Activated naive CD4-positive, alpha-beta T cell treated with anti-CD3 and anti-CD28 coated beads, Interleukin-2, amount 50 U/mL, for 16 hours (primary cell): ENCODE measurements at places on chromosomes 2 and 18.

DNA sequence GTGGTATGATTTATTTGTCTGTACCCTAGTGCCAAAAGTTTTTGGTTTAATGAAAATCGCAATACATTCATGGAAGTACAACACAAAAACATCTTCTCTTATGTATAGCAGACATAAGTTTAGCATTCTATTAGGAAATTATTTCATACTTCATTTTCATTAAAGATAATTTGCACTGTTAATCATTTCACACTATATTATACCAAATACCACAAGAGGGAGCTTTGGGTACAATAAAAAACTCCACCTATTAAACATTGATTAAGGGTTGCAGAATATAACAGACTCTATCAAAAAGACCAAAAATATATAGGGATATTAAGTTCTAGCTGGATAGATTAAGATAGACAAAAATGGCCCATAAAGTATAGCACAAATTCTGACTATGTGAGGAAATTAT, 79.0 kb downstream of the SLC66A3 start:
- no peak for DNase-seq

GRCh38 chr2:216490061-216490460, 8.6 kb upstream of the RPL37A start:
- DNase-seq = no peak

GRCh38 chr2:83887757-83888156, 571.3 kb downstream of the SUCLG1 start:
- DNase-seq = no peak

GRCh38 chr2:7899923-7900322, 781.9 kb upstream of the ID2 start:
- no peak for DNase-seq

- DNase-seq = no peak
These were observed 60.0 kb downstream of the CABLES1 start for GRCh38 chr18:23194997-23195957.

DNA sequence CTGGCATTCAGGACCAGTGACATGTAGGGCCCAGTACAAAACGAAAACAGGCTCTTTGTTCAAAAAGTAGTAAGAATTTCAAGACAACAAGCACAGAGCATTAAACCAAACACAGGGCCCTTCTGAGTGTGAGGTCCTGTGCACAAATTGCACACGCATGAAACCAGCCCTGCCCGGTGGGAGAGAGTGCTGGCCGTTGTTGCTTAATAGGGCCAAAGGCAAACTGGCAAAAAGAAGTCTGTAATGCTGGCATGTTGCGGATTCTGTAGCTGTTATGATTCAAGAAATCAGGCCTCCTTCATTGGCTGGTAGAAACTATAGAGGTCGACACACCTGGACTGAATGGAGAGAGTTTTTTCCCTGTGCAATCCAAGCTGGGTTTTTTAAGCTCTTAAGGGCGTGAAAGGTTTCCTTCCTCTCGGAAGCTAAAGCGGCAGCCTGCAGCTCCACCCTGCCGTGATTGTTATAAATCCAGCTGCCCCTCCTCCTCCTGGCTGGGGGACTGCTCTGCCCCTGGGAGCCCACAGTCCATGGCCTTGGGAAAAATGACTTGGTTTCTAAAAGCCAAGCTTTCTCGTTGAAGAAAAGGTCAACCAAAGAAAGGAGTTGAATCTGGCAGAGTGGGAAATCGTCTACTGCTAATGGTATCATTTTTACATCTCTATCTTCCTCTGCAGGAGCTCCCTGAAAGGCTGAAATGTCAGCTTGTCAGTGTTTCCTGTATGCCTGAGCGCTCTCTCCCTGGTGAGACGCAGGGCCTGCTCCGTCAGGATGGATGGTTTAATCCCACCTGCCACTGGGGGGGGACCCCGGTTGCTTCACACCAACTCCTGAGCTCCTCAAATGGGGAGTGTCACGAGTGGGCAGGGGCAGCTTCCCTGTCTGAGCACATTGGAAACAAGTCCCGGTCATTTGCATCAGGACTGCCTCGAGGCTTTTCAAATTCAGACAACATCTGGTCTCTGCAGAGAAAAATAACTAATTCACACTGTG, 143.6 kb downstream of the ALPK2 start:
- no peak for DNase-seq

DNA sequence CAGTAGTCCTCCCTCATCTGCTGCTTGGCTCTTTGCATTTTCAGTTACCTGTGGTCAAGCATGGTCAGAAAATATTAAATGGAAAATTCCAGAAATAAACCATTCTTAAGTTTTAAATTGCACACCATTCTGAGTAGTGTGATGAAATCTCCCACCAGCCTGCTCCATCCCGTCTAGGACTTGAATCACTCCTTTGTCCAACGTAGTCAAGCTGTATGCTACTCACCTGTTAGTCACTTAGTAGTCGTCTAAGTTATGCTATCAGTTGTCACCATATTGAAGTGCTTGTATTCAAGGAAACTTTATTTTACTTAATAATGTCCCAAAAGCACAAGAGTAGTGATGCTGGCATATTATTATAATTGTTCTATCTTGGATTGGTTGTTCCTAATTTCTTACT, 172.5 kb downstream of the FIGN start:
- no peak for DNase-seq

GRCh38 chr2:173667415-173667814, 297.8 kb downstream of the SP3 start:
- DNase-seq = no peak

- no peak for DNase-seq
These were observed 964 bp downstream of the ZBTB7C start for GRCh38 chr18:48408111-48408726.

GRCh38 chr18:23689616-23690504, 607 bp downstream of the LAMA3 start:
- peak; percentile 22 for DNase-seq

DNA sequence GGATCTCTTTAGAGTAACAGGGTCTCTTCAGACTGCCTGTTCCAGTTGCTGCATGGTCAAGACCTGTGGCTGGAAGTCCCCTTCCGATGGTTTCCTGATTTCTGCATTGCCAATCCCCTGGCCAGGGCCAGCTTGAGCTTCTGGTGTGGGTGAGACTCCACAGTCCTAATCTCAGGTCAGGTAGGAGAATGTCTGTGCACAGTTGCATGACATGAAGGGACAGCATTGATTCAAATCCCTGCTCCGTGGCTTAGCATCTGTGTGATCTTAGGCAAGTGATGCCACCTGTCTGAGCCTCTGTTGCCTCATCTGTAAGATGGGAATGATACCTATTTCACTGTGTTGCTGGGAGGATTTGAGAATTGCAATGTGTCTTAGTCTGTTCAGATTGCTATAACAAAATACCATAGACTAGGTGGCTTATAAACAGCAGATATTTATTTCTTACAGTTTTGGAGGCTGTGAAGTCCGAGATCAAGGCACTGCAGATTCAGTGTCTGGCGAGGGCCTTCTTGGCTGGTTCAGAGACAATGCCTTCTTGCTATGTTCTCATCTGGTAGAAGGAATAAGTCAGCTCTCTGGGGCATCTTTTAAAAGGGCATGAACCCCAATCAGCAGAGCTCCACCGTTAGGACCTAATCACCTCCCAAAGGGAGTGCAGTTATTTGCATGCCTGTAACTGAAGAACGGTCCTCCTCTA, 66.2 kb downstream of the ATOH8 start:
- no peak for DNase-seq

DNA sequence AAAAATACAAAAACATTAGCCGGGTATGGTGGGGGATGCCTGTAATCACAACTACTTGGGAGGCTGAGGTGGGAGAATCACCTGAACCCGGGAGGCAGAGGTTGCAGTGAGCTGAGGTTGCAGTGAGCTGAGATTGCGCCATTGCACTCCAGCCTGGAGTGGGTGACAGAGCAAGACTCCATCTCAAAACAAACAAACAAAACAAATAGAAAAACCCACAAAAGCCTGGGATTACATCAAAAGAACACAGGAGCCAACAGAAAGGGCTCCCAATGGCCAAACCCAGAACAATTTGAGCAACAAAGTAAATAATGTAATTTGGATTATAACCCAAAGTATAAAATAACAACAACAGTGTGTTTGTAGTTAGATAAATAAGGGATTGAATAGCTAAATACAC, 159.8 kb downstream of the UXS1 start:
- no peak for DNase-seq

DNA sequence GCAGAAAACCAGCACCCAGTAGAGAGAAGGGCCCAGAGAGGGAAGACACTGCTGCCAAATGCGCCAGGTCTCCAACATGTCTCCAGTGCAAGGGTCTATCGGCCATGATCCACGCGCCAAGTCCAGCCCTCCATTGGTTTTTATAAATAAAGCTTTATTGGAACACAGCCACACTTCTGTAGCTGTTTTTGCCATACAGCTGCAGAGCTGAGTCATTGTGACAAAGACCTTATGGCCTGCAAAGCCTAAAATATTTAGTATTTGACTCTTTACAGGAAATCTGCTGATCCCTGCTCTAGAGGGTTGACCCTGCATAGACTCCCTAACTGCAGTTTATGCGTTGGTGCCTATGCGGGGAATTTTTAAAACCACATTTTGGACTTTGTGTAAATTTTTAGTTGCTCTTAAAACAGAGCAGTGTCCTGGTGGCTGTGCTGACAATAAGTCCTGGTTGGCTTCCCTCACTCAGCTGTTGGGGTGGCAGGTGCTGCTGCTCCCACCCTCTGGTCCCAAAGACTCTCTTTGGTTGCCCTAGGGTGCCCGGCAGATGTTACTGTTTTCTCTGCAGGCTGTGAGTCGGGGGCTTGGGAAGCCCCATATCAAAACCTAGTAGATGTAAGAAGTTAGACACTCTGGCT, 154.9 kb downstream of the CTIF start:
- DNase-seq = no peak

- no peak for DNase-seq
These were observed 321.5 kb upstream of the NT5C1B start for GRCh38 chr2:18910843-18911242.

- no peak for DNase-seq
These were observed 703.9 kb upstream of the CDH2 start for GRCh38 chr18:28880856-28881255.

DNA sequence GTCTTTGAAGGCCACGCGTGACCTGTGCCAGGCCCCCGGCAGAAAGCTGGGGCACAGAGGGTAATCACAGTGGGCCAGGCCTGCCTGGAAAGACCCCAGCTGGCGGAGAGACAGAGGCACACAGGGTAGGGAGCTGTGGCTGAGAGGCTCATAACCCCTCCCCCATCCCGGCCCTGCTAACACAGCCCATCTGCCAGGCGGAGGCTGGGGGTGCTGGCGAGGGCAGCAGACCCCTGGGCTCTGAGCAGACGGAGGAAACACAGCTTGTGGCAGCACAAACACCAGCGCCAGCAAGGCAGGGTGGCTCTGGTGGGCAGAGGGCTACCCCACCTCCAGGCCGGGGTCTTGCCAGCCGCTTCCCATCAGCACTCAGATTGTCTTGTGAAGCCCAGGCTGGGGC, 19.0 kb downstream of the HS6ST1 start:
- DNase-seq = no peak

GRCh38 chr2:8821276-8822217, 15.9 kb downstream of the KIDINS220 start:
- no peak for DNase-seq

- DNase-seq = no peak
These were observed 114.2 kb downstream of the SPIRE1 start for GRCh38 chr18:12543697-12544096.

GRCh38 chr2:54258166-54258565, 2.1 kb upstream of the TSPYL6 start:
- DNase-seq = no peak

- DNase-seq = no peak
These were observed 553.6 kb downstream of the NRXN1 start for GRCh38 chr2:50478362-50478761.

GRCh38 chr2:215414674-215415073, 21.2 kb downstream of the FN1 start:
- no peak for DNase-seq

DNA sequence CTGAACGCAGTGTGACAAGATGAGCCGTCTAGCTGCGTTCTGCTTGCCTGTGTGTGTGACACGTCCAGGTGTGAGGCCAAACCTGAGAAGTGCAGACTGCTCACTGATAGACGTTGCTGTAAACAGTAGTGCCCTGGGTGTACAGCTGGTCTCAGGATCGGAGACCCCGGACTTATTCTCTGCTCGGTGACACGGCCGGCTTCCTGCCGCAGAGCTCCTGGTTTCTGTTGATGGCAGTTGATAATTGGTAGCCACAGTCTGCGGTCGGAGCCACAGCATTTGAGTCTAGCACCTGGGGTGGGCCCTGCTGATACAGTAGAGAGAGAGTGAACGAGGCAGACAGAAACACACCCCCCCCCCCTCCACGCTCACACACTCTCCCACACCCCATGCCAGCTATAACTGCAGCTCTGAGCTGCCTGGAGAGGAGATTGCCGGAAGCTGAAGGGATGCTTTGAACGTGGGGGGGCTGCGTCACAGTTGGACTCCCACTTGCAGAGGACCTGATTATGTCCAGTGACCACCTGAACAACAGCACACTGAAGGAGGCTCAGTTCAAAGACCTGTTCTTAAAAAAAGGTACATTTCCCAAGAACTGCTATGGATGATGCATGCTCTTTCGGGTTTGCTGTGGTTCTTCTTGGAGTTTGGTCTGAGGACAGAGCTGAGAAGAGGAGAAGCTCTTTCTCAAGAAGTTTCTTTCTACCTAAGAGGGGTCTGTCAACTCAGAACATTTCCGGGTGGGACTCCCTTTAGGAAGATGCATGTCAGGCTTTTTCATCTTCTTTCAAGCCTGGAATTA, 114.0 kb downstream of the FAM210A start:
- peak; percentile 53 for DNase-seq

DNA sequence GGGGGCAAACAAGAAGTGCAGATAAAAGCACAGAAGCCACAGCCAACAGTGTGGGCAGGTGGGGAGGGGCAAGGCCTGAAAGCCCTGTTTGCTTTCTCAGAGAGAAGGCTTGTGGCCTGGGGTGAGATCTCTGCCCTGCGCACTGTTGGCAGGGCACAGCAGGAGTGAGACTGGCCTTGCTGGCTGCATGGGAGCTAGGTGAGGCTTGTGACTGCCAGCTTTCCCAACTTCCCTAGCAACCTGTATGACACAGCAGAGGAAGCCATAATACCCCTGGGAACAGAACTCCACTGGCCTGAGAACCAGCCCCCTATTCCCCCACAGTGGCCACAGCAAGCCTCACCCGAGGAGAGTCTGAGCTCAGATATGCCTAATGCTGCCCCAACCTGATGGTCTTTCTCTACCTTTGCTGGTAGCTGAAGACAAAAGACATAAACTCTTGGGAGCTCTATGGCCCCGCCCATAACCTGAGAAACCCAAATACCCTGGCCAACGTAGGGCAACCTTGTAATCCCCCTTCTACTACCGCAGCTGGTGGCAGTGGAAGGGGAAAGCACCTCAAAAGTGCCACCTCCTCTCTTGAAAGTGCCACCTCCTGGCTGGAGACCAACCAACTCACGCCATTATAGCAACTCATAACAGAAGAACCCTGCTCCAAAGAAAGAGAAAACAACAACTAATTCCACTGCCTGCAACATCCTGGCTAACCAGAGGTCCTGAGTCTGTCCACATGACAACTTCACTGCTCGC, 44.4 kb downstream of the LCT start:
- DNase-seq = no peak

DNA sequence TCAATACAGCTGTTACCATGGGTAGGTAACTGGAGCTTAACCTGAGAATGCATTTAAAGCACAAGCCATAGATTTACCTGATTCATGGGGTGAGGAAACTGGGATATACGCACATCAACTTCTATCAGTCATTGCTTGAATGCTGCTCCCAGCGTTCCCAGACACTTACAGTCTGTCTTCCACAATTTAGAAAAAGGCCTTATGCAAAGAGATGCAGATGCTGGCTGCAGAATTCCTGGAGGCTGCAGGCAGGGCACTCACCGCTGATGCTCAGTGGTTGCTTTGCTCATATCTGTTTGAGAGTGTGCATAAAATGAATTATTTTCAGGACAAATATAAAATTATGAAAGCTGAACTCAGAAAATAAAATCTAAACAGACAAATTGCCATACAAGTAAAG, 950.7 kb upstream of the PIK3C3 start:
- DNase-seq = no peak
